ENCODE measurements at places on chromosomes 7 and 10.

- DNase-seq = no peak
These were observed 32.7 kb downstream of the COL26A1 start for GRCh38 chr7:101395376-101395775.

- no peak for DNase-seq
These were observed 255.7 kb downstream of the GLI3 start for GRCh38 chr7:41981046-41982040.

DNA sequence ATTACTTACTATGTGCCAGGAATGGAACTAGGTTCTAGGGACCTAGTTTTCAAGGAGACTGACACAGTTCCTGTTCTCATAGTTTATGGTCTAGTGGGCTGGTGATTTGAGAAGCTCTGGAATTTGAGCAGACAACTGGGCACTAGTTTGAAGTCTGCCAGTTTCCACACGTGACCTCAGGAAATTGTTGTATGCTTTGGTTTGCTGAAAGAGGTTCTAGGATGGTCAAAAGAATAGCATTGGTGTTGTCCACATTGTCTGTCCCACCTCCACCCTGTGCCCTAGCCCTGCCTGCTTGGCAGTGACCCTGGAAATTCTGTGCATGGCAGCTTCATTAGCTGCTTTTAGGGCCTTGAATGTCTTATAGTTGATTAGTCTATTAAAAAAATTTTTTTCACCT is 28.7 kb downstream of the GBF1 start:
- DNase-seq = no peak

GRCh38 chr7:29091715-29092114 is 54.6 kb downstream of the CPVL start:
- no peak for DNase-seq

- DNase-seq = no peak
These were observed 521.9 kb downstream of the TYW1 start for GRCh38 chr7:67518580-67518979.

- DNase-seq = no peak
These were observed 2.8 kb downstream of the BORCS7 start for GRCh38 chr10:102856758-102857424.

GRCh38 chr7:98329100-98329790 is 47.8 kb downstream of the BRI3 start:
- DNase-seq = no peak

DNA sequence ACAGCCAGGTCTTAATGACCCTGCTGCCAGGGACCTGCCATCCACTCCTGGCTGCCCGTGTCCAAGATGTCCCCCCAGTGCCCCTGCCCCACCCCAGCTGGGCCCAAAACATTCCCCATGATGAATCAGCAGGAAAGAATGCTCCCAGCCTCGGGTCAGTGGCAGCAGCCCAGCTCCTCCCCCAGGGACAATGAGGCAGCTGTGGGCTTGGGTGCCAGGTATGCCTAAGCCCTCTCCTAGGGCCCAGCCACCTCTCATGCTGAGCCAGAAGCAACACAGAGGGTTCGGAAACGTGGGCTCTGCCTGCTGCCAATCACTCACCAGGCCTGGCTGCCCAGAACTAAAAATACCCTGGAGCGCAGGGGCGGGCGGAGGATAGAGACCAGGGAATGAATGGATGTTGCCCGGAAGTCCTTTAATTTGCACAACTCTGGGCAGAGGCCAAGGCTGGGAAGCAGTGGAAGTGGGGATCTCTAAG is 1.5 kb upstream of the LOXL4 start:
- no peak for DNase-seq

DNA sequence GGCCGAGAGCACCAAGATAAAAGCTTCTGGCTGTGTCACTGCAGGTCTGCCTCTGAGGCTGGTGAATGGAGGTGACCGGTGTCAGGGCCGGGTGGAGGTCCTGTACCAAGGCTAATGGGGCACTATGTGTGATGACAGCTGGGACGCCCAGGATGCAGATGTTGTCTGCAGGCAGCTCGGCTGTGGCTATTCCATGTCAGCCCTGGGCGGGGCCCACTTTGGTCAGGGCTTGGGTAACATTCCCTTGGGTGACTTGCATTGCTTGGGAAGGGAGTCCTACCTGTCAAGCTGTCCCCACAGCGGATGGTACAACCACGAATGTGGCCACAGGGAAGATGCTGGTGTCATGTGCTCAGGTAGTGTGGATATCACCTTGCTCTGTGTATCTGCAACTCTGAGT is 8.0 kb downstream of the DMBT1 start:
- DNase-seq = no peak

DNA sequence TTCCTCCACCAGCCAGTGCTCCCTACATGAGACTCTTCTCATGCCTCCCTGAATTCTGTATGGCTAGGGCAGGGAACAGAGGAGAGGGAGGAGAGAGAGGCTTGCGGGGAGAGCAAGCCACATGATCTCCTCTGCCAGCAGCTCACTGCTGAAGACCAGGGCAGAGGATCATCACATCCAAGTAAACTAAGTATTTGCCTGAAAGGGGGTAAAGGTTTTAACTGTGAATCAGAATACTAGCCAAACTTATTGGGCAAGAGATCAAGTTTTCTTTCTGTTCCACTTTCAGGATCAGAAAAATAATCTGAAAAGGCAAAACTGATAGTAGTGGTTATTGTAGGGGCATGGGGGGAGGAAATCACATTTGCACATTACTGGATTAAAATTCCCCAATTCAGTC is 17.8 kb upstream of the ERCC6 start:
- no peak for DNase-seq

DNA sequence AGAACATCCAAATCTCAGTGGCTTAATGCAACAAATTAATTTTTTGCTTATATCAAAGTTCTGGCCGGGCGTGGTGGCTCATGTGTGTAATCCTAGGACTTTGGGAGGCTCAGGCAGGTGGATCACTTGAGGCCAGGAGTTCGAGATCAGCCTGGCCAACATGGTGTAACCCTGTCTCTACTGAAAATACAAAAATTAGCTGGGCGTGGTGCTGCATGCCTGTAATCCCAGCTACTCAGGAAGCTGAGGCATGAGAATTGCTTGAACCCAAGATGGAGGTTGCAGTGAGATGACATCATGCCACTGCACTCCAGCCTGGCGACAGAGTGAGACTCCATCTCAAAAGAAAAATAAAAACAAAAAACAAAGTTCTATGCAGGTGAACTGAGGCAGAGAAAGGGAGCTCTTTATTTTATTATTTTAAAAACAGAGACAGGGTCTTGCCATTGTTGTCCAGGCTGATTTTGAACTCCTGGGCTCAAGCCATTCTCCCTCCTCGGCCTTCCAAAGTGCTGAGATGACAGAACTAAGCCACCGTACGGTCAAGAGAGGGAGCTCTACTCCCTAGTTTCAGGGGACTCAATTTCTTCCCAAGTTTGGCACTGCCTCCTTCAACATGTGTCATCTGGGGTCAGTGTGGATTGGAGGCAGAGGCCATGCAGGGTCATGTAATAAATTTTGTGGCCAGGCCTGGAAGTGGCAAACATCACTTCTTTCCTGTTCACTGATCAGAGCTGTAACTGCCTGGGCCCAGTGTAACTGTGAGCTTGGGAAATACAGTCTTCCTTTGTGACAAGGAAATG is 2.4 kb downstream of the ADCK2 start:
- DNase-seq = no peak

GRCh38 chr7:155001756-155002410 is 1.0 kb downstream of the PAXIP1 start:
- DNase-seq = no peak

DNA sequence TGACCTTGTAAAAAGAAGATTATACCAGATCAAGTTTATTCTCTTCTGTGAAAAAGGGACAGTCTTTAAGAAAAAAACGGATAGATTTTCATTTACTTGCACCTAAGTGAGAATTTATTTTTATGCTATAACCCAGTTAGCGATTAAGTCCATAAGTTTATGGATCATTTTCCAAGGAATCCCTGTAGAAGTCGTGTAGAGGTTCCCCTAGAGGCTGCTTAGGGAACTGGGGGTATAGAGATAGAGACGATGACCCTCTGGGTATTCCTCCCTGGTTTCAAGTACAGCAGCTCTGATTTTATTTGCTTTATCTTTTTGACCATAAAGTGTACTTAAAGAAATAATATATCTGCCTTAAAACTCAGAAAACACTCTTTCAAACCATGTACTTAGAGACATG is 648.4 kb upstream of the LRRTM3 start:
- no peak for DNase-seq

GRCh38 chr7:28498636-28499035 is 86.3 kb downstream of the CREB5 start:
- DNase-seq = no peak

DNA sequence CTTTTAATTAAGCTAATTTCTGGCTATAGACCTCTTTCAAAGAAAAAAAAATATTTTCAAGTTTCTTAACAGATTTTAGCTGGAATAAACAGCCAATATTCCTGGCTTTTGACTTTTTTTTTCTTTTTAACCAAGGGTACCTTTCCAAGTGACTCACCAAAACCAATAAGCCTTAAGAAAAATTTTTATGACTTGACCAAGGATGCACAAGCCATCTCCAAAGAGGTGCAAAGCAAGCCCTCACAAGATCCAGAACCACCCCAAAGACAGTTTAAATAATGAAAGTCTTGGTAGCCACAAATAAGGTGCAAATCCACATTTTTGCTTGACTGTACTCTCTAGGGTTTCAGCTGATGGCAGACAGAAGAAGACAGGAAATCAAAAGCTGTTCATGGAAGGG is 76.5 kb downstream of the MAPK8 start:
- no peak for DNase-seq

GRCh38 chr7:140596519-140597427 is 43.8 kb downstream of the DENND2A start:
- no peak for DNase-seq

GRCh38 chr10:8312781-8313180 is 258.3 kb downstream of the GATA3 start:
- no peak for DNase-seq

- no peak for DNase-seq
These were observed 539.2 kb downstream of the HTR7 start for GRCh38 chr10:90318659-90319058.

DNA sequence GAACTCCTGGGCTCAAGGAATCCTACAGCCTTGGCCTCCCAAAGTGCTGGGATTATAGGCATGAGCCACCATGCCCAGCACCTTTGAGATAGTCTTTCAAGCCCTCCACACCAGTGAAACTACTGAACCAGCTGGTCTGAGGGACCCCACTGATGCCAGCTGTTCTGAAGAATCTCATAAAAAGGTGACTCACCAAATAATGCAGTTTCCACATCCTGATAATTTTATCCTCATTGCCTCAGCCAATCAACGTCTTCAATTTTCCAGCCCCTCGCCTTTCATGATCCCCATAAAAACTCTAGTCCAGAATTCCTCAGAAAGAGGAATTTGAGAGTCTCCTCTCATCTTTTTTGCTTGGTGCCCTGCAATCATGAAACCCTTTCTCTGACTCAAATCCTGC is 1691.6 kb upstream of the LRRTM3 start:
- DNase-seq = no peak
